ENCODE measurements at places on chromosomes 1 and 21. TPM values are rescaled to one million over a fixed set of nuclear protein-coding genes. Genes with fewer than 3 reads are reported as not detected.

DNA sequence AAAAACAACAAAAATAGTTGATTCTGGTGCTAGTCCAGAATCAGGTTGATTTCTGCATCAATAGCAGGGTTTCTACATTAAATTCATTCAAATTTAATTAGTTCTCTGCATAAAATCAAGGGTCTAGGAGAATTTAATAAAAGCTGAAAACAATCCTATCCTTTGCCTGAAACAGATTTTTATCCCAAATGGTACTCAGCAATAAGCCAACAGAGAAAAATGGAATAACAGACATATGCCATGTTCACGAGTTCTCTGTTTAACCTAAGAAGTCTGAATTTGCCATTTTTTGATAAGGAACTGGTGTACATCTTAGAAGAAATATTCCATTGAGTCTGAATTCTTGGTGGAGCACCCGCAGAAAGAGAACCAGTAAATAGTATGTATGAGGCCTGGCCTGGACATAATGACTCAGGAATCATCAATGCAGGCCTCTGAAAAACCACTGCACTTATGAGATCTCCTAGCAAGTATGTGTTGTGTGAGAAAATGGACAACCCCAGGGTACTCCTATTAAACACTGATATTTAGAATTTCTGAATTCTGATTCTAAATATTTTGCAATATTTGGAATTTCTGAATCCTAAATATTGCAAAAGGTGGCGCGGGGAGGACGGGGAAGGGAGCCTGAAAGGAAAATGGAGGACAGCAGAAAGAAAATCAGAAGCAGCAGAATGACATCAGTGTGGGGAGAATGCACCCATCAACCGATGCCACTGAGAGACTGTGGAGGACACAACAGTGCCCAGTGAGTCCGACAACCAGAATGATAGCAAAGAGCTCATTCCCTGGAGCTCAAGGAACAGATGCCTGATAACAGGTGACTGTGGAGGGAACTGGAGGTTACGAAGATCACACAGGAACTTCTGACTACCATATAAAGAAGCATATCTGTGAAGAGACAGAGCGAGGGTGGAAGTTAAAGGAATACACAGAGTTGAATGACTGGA lies 97.6 kb downstream of the APP start:
- no peak for DNase-seq
- H3K4me3 ChIP-seq, result no peak overlapping the region
- H3K4me1 ChIP-seq, result peaks cover 35% of the 10 kb centered on the region
- no peaks in the 10 kb centered on the region for H3K36me3 ChIP-seq
- H3K27ac ChIP-seq, result no peak overlapping the region

A3GALT2 gene
- total RNA-seq, result not detected

- DNase-seq, result no peak
- no peaks in the 10 kb centered on the region for H3K36me3 ChIP-seq
- no peak overlapping the region for H3K27ac ChIP-seq
Observed at GRCh38 chr1:98366343-98366742, 295.2 kb upstream of the SNX7 start.

ABCA4 gene
- total RNA-seq, result not detected

RPTN gene
- total RNA-seq, result not detected

GRCh38 chr1:98098473-98098872 lies 177.6 kb upstream of the DPYD start:
- no peaks in the 10 kb centered on the region for H3K4me1 ChIP-seq
- H3K27ac ChIP-seq, result no peak overlapping the region
- H3K4me3 ChIP-seq, result no peak overlapping the region
- no peaks in the 10 kb centered on the region for H3K36me3 ChIP-seq
- H3K27me3 ChIP-seq, result no peaks in the 10 kb centered on the region

GRCh38 chr1:185419718-185420117 lies 102.7 kb upstream of the IVNS1ABP start:
- no peak overlapping the region for H3K27ac ChIP-seq
- H3K27me3 ChIP-seq, result no peaks in the 10 kb centered on the region
- H3K36me3 ChIP-seq, result no peaks in the 10 kb centered on the region
- peaks cover 20% of the 10 kb centered on the region for H3K4me1 ChIP-seq
- no peak for DNase-seq

DNA sequence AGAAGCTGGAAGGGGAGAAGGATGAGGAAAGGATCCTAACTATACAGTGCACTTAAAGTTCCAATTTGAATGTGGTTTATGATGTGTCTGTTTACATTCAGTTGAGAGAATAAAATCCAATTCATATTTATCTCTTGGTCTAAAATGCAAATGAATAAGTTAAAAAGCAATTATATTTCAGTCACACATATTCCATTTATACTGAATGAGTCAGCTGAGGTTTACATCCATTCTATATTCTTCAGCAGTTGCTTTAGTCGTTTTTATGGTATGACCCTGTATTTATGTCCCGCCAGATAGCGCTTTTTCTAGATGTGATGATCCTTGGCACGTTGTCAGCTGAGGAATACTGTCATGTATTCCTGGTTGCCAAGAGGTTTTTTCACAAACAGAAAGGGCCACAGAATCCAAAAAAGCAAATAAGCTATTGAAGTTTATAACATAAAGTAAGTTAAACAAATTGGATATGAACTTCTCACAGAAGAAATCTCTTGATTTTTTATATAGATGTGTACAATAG lies 866.2 kb downstream of the NCAM2 start:
- DNase-seq, result no peak
- no peaks in the 10 kb centered on the region for H3K4me1 ChIP-seq
- H3K36me3 ChIP-seq, result no peaks in the 10 kb centered on the region
- no peaks in the 10 kb centered on the region for H3K27me3 ChIP-seq
- H3K27ac ChIP-seq, result no peak overlapping the region
- H3K4me3 ChIP-seq, result no peak overlapping the region

DNA sequence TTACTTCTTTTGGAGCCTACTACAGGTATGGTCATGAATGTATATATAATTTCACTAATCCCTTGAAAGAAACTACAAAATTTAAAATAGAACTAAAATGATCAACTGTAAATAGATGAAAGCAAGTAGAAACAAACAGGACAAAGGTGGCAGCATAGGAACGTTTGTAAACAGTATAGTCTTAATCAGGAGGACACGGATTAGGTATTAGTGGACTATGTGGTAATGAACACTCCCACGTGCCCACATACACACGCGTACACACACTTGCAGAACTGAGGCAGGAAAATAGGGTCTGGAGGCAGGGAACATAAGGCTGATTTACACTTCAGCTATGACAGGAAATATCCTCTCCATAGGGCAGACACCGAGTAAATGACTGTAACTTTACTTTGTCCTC lies 1397.8 kb downstream of the NCAM2 start:
- no peak for DNase-seq
- no peak overlapping the region for H3K4me3 ChIP-seq
- H3K27ac ChIP-seq, result no peak overlapping the region
- no peaks in the 10 kb centered on the region for H3K27me3 ChIP-seq
- H3K36me3 ChIP-seq, result no peaks in the 10 kb centered on the region

GRCh38 chr1:214897581-214897980 lies 185.0 kb upstream of the KCNK2 start:
- no peaks in the 10 kb centered on the region for H3K4me1 ChIP-seq
- DNase-seq, result no peak
- no peak overlapping the region for H3K27ac ChIP-seq
- no peaks in the 10 kb centered on the region for H3K27me3 ChIP-seq
- no peak overlapping the region for H3K4me3 ChIP-seq

DNA sequence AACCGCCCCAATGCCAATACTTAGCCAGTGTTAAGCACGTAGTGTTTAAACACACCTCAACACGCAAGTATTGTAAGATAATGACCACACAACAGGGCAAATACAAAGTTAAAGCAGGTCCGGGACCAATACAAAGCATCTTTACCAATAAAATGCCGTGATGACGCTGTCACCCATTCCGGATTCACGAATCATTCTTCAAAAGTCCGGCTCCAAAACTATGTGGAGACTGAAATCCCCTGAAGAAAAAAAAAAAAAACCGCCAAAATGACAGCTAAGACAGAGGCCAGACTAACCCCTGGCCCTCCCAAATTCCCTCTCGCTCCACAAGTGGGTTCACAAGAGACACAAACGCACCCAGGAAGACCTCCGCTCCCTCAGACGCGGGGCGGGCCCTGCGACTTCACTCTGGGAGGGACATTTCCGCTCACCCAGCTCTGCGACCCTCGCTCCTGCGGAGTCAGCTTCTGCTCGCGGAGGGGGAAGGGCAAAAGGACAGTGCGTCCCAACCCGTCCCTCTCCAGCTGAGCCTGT lies 625 bp upstream of the DARS2 start:
- peak overlapping the region; percentile 79 for H3K27ac ChIP-seq
- H3K4me1 ChIP-seq, result peaks cover 18% of the 10 kb centered on the region
- no peaks in the 10 kb centered on the region for H3K27me3 ChIP-seq
- H3K4me3 ChIP-seq, result peak overlapping the region; percentile 95
- no peaks in the 10 kb centered on the region for H3K36me3 ChIP-seq
- no peak for DNase-seq

GRCh38 chr21:44900559-44901251 lies 20.0 kb downstream of the ITGB2 start:
- peaks cover 84% of the 10 kb centered on the region for H3K36me3 ChIP-seq
- no peak for DNase-seq
- H3K27me3 ChIP-seq, result no peaks in the 10 kb centered on the region

GRCh38 chr1:69861641-69862040 lies 293.9 kb downstream of the LRRC7 start:
- H3K27ac ChIP-seq, result no peak overlapping the region
- H3K36me3 ChIP-seq, result no peaks in the 10 kb centered on the region
- no peaks in the 10 kb centered on the region for H3K4me1 ChIP-seq

GRCh38 chr1:244060686-244061085 lies 9.6 kb downstream of the ZBTB18 start:
- no peak overlapping the region for H3K4me3 ChIP-seq
- no peaks in the 10 kb centered on the region for H3K27me3 ChIP-seq
- DNase-seq, result no peak
- no peak overlapping the region for H3K27ac ChIP-seq
- peaks cover 3% of the 10 kb centered on the region for H3K36me3 ChIP-seq

MSH4 gene
- total RNA-seq, result 0.87 TPM

TNFSF4 gene
- total RNA-seq, result 3.9 TPM
